ENCODE measurements at places on chromosomes 4 and X.

- DNase-seq: no peak
Observed at GRCh38 chr4:11468901-11469300, 40.2 kb upstream of the HS3ST1 start.

DNA sequence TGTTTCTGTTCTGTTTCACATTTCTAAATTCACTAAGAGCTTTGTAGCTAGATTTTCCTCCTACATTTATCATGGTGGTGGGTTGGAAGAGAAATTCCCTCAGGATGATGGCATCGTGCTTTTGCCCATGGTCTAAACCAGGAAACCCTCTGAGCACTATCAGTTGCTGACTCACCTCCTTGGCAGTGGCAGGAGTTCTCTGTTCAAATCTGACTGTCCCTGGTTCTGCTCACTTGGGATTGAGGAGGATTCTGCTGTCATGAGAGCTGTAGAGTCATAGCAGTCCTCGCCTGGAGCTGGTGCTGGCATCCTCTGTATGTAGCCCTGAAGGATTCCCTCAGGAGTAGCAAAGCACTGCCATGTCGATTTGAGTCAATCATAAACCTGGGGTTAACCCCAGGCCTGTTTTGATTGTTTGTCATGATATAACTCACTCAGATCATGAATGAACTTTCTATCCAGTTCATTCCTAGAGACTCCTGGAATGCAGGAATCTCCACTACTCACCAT lies 9.4 kb downstream of the TEX13A start:
- DNase-seq: no peak

DNA sequence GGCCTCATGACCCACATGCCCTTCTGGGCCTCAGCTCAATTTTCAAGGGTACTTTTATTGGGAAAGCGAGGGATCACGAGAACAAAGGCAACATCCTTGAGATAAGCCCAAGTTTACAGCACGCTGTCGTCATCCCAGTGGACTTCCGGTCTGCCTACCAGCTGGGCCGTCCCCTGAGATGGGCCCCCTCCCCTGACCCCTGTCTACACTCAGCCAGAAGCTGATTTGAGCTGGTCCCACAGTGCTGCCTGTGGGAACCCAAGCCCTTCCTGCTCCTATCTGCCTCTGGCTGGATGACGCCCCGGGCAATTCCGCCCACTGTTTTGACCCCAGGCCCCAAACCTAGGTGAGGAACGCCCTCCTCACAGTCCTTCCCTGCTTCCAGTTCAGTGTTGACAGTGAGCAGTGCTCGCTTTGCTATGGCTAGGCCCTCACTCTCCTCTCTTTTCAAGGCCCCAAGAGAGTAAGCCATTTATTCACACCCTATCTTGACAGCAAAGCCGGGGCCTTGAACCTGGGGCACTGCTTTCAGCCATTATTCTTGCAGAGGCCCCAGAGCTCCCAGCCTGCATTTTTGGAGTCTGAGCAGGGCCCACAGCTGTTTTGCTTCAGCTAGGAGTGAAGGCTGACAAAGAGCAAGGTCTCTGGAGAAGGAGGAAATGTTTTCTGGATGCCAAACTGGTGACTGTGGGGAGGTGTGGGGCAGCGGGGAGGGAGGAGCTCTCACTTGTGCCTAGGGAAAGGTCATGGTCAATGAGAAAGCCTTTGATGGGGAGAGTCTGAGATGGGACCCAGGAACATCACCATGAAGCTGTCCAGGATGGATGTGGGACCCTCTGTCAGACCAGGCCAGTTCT lies 164.6 kb upstream of the BCOR start:
- DNase-seq: no peak

DNA sequence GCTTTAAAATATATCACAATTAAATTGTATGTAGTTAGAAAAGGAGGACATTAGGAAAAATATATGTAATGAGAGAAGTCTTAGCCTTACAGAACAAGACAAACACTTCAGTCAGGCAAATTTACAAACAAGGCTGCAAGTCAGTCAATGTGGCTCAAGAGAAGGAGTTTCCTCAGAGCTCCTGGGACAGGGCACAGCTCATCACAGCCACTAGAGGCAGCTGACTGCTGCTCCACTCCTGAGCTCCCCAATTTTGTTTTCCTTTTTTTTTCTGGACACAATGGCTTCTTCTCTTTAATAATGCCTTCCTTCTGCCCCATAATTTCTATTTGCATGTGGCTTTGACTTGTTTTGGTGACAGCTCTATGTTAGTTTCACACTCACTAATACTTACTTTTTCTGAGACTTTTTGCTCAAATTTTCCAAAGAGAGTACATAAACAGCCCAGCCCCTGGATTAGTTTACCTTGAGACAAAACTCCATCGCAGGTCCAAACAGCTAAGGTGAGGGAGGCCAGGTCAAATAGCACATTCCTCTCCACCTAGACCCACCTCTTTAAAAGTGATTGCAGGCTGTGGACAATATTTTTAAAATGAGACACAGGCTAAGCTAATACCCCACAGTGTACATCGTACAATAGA lies 850.4 kb upstream of the FRG1 start:
- DNase-seq: no peak

DNA sequence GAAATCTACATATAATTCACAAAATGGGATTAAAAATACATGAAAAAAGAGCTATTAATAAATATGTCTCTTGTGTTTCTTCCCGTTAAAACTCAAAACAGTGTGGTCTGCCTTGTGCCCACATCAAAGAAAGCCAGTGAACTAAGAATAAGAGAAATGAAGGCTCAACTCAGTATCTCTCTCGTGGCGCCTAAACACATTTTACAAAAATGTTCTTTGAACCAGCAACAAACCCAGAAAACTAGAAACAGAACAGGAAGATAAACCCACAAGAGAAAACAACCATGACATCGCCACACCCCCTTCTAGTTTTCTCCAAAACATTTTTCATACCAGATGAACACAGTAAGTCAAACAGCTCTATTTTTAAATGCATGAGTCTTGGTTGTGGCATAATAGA lies 130.1 kb downstream of the DCHS2 start:
- no peak for DNase-seq

DNA sequence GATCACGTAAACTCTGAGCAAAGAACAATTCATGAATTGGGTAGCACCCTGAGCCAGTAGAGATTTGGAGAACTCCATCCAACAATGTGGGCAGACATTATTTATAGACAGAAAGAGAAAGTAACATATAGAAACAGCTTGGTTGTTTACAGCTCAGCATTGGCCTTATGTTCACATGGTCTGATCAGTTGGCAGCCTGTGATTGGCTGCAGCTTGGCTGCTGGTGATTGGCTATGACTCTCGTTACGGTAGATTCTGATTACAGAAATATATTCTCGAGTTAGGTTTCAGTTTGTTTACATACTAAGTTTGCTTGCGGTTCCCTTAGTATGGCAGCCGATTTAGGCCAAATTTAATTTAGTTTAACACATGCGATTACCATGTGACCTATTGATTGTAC lies 663.4 kb downstream of the RAPGEF2 start:
- DNase-seq: no peak

DNA sequence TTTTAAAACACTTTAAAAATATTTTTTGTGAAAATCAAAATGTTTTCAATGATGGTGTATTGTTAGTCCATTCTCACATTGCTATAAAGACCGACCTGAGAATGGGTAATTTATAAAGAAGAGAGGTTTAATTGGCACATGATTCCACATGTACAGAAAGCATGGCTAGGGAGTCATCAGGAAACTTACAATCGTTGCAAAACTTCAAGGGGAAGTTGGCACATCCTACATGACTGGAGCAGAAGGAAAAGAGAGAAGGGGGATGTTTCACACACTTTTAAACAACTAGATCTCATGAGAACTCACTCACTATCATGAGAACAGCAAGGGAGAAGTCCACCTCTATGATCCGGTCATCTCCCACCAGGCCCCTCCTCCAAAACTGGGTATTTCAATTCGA lies 110.7 kb downstream of the TMEM47 start:
- DNase-seq: no peak
